ENCODE measurements at places on chromosomes 12 and 14.

DNA sequence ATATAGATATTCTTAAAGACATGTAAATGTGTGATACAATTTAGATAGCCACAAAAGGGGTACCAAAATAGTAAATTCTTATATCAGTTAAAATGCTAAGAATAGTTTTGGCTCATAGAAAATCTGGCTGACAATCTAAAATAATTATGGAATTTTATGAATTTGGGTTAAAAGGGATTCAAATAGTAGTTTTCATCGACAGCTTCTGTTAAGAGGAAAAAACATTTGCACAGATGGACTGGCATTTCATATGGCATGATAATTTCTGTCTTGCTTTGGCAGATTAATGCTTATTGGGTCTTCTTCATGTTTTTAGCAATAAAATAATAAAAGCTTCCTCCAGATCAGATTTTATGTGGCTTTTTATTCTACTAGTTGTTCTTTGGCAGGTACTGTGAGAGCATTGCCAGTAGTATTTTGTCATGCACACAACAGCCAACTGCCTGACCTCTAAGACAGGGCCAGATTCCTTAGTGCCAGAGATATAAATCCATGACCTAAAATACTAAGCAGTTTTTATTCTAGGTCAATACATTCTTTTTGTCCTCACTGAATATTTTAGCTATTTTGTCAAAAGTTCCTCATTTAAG lies 9.1 kb downstream of the ABCD2 start:
- DNase-seq = no peak

DNA sequence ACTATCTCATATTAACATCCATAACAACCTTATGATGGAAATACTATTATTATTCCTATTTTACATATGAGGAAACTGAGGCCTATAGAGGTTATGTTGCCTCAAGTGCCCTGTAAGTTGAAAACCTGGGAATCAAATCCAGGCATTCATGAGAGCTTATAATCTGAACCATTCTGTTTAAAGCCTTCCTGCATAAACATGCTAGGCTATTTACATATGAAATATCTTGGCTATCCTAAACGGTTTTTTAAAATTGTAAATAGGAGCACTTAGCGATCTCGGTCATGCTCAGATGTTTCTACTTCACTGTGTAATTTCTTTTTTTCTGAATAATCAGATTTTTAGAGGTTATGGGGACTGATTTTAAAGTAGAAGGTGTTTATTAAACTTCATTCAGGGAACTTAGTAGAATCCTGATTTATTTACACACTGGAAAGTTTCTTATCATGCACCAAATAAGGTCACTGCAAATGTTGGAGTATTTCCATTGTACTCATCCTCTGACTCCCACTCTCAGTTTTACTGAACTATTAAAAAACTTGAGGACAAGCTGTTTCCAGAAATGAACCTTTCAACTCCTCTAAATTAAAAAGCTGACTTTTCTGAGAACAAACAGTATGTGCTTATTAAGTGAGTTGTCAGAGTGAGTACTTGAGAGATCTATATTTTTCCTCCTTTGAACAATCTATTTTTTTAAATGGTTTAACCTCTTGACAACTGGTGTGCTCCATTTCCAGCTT lies 141.7 kb downstream of the PIK3C2G start:
- DNase-seq = no peak

GRCh38 chr14:74571441-74571841 lies 40.6 kb downstream of the LTBP2 start:
- no peak for DNase-seq

GRCh38 chr14:78752518-78753188 lies 582.5 kb downstream of the NRXN3 start:
- no peak for DNase-seq

GRCh38 chr12:93782853-93783252 lies 105.7 kb downstream of the CRADD start:
- no peak for DNase-seq

DNA sequence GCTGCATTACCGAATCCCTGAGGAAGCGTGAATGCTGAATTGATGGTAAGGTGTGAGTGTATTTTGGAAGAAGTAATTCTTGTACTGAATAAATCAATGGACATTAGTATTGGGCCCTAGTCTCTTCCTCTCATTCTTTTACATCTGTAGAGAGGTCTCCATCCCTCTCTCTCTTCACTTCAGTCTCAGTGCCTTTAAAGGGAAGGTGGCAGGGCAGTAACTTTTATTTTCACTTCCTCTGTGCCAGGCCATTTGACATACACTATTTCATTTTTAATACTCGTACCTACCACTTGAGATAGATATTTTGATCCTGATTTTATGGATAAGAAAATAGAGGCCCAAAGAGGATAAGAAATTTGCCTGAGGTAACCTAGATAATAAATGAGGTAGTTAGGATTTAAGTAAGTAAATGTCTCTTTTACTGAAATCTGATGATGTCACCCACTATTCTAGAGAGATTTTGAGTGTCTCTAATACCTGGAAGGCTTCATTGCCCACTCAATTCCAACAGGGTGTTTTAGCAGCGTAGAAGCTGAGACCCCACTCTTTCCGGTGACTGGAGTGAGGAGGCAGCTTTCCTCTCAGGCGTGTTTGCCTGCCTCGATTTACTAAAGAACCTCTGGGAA lies 177.9 kb upstream of the PRICKLE1 start:
- DNase-seq = no peak

GRCh38 chr12:103657331-103657730 lies 70.3 kb downstream of the STAB2 start:
- DNase-seq = no peak

GRCh38 chr14:89813617-89814031 lies 140.9 kb downstream of the EFCAB11 start:
- DNase-seq = no peak

DNA sequence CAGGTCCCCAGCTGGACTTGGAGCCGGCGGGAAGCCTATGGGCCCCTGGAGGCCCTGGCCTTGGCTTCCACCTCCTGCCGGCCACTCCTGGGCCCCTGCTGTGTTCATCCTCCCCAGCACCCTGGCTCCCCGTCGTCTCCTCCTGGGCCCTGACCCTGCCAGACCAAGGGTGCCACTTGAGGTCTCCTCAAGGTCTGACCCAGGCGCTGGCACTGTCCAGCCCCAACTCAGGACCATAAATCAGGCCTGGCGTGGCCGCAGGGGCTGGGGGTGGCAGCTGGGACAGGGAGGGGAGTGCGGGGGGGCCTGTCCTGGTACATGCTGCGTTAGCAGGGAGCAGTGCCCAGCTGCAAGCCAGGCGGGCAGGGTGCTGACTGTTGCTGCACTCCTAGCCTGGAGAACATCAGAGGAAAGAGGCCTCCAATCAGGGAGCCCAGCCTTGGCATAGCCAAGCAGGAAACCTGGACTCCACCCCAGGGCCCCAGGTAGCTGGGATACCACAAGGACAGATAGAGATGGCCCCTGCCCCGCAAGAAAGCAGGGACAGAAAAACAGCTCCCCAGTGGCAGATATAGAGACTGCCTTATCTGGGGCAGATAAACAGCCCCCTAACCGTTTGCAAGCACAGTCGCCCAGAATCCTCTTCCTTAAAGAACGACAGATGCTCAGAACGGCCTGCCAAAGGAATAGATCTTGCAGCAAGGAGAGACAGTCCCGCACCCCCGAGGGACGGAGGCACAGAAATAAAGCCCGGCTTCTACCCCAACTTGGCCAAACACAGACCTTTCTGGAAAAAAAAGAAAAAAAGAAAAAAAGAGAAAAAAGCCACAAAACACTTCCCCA lies 6.5 kb upstream of the ATG101 start:
- no peak for DNase-seq

DNA sequence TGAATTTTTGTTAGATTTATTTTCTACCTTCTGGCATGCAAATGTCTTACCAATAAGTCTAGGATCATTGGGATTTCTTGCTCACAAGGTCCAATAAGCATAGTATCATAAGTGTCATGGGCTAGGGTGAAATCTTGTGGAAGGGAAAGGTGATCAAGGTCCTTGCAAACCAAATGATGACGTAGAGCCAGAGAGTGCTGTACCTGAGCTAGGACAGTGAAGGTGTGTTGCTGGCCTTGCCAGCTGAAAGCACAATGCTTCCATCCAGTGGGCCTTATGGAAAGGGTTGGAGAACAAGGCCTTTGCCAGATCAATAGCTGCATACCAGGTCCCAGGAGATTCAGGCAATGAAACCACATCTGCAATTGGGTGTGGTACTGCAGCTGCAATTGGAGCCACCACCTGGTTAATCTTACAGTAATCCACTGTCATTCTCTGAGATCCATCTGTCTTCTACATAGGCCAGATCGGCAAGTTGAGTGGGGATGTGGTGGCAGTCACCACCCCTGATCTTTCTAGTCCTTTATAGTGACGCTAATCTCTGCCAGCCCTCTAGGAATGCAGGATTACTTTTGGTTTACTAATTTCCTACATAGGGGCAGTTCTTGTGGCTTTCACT lies 208.9 kb upstream of the MYL2 start:
- DNase-seq = no peak

- DNase-seq = no peak
Observed at GRCh38 chr14:49868720-49869114, 16.1 kb upstream of the NEMF start.
